IMR-90 (cell line): ENCODE measurements at places on chromosomes 2 and 18. TPM values are rescaled to one million over a fixed set of nuclear protein-coding genes. Genes with fewer than 3 reads are reported as not detected.
A peak's percentile ranks its signal among the peaks of the same experiment; 100 is the strongest.

- DNase-seq = no peak
Observed at GRCh38 chr2:70501215-70501614, 52.4 kb downstream of the TGFA start.

DNA sequence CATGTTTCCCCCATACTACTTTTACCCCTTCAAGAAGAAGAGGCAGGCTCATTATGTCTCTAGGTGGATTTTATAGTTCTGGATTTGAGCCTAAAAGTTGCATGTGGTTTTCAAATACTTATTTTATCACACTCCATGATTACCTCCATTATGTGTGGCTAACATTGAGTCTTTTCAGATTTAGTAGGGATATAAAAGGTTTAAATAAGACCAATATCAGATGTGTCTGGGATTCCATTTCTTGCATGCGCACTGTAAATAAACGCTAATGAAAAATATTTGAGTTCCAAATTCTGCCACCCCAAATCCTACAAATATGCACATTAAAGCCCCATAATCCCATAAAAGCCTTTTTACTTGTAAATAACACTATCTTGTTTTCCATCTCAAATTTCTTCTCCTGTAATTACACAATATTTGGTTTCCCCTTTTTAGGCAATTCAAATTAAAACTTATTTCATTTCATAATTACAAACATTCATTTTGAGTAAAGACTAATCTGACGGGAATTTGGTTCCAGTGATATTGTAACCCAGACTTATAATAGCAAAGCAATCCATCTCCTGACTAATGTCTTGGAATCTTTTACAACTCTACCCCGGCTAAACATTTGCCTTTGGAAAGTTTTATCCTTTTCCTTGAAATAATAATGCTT lies 600.0 kb downstream of the SLC4A3 start:
- peak; percentile 81 for DNase-seq

- peak; percentile 67 for DNase-seq
Observed at GRCh38 chr2:55771612-55772011, 78.0 kb upstream of the PNPT1 start.

GRCh38 chr2:263774-264492 lies at the start of gene SH3YL1:
SH3YL1 (minus strand) TSS chr2:264032; CDS start chr2:263984, 48 bp downstream.
- no peak for DNase-seq

Gene PDCD1
- total RNA-seq = not detected in 2 replicates

Gene REG3G
- not detected in 2 replicates for total RNA-seq

Gene LHCGR
- under 0.01 and 0.18 TPM in 2 replicates for total RNA-seq
